Renal cortex interstitium (tissue), 15 donors: ENCODE measurements at places on chromosomes 5 and 9. TPM values are rescaled to one million over a fixed set of nuclear protein-coding genes. Genes with fewer than 3 reads are reported as not detected.

DNA sequence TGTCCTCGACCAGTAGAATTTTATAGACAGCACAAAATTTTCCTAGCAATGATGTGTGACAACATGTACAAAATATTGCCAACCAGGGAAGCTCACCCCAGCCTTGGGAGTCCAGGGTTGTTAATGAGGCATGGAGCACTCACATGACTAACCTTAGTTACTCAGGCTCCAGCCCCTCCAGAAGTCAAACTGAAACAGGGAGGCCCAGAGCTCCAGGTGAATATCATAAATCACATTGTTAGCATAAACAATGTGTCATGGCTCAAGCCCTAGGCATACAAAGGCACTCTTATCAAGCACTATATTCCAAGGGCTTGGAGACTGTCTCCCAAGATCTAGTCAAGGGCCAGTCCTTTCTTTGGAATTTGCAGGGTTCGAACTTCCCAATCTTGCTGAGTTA lies 44.4 kb downstream of the TNFAIP8 start:
- no peak for DNase-seq

DNA sequence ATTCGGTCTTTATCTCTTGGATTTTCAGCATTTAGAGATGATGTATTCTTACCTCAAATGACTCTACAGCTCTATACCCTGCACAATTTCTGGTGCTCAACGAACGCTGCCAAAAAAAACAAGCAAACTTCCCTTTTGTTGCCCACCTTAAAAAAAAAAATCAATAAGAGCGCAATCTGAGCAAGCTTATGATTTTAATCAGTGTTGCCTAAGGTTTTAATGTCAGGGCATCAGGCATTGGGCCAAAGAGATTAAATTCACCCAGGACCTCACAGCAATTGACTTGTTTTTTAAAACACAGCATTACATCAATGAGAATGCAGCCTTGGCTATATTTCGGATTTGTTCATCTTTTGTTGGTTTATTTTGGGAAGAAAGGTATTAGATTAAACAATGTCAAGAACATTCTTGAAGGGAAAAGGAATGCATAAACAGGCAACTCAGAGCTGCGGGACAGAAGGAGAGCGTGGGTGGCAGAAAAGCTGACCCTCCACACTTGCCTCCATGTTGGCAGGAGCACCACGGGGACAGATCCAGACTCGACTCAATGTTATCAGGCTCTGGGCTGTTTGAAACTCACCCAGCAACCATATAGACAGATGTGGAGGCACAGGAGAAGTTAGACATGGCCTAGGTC lies 127.5 kb upstream of the DAPK1 start:
- DNase-seq, result no peak

GRCh38 chr9:89144238-89144637 lies 34.4 kb downstream of the SHC3 start:
- DNase-seq, result no peak

GRCh38 chr9:34507966-34508365 lies 14.8 kb downstream of the ENHO start:
- DNase-seq, result no peak

GRCh38 chr5:4883360-4883759 lies 256.8 kb upstream of the ADAMTS16 start:
- peak; percentile 53 for DNase-seq

FUT7 gene
- polyA plus RNA-seq, result 0.15 TPM

NUTM2G gene
- 0.31 TPM for polyA plus RNA-seq

GRCh38 chr5:43193181-43193893 lies 1.3 kb downstream of the NIM1K start:
- no peak for DNase-seq

- DNase-seq, result no peak
Observed at GRCh38 chr9:128735373-128735772, 11.4 kb upstream of the ZDHHC12 start.

GPR150 gene
- polyA plus RNA-seq, result not detected

DNA sequence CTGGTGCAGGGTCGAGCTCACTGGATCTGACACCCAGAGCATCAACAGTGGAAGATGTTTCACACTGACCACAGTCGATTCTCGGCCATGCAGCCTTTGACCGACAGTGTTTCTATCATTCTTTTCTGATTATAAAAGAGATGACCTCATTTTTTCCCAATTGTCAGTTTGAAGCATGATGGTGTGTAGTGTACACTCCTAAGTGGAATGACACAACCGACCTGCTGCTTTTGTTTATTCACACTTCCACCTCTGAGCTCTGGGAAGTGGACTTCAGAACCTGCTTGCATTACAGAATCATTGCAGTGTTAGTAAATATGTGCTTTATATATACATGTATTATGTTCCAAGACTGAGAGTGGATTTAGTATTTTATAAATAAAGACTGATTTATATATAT lies 128.6 kb downstream of the IRX2 start:
- DNase-seq, result no peak

DNA sequence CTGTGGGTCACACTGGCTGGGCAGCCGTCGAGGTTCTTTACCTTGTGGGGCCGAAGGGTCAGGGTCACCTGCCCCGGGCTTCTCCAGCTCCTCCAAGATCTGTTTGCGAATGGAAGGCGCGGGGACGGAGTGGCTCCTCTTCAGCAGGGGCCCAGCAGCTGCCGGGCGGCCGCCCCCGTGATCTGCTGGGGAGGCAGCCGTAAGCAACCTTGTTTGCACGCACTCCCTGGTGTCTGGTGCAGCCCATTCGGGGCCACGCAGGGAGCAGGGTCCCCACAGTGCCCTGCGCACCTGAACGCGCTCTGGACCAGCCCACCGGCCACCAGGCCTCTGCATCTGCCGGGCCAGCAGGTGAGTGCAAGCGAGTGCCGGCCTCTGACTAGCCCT lies 34.9 kb downstream of the PNPLA7 start:
- DNase-seq, result no peak

TRIP13 gene
- polyA plus RNA-seq, result 11.0 TPM

GRCh38 chr5:12985142-12985541 lies 959.3 kb downstream of the DNAH5 start:
- DNase-seq, result no peak

DNA sequence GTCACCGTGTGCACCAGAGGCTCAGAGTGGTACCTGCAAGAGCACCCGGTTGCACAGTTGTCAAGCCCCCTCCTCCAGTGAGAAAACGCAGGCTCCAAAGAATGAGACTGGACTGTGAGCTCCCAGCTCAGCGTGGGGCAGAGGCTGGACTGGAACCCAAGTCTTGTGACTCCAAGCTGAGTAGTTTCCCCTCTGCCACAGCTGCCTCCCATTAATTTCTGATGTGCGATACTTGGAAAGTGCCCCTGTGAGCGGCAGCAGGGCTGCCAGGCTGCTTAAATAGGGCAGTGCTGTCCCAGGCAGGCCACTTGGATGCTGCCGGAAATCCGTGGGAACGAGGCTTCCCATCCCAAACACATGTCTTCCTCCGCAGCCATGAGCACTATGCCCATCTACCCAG lies 62.2 kb upstream of the ANGPTL2 start:
- DNase-seq, result no peak

DNA sequence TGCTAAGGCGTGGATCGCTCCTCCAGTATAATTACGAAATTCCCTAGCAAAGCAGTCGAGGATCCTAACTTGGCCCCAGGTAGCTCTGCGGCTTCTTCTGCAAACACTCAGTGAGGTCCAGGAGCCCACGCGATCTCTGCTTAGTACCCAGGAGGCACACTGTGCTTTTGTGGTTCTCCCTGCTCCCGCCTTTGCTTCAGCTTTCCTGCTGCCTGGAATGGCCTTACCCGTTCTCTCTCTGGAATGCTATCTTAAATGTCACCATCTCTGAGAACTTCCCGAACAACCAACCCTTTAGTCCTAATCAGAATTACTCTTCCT lies 639 bp downstream of the INVS start:
- DNase-seq, result peak; percentile 10

DNA sequence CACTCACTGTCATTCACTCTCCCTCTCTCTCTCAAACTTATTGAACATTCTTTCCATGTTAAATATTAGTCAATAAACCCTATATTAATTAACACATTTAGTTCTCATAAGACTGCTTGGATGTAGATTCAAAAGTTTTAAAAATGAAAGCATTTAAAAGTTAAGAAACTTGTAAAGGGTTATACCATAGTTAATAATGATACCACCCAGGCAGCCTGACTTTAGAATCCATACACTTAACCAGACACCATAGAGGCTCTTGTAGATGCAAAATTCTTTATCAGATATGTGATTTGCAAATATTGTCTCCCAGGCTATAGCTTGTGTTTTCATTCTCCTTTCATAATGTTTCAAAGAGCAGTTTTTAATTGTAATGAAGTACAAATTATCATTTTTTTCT lies 335.8 kb upstream of the ACTBL2 start:
- no peak for DNase-seq

GRCh38 chr5:138180183-138180782 lies 1.4 kb downstream of the KIF20A start:
- DNase-seq, result peak; percentile 44

DNA sequence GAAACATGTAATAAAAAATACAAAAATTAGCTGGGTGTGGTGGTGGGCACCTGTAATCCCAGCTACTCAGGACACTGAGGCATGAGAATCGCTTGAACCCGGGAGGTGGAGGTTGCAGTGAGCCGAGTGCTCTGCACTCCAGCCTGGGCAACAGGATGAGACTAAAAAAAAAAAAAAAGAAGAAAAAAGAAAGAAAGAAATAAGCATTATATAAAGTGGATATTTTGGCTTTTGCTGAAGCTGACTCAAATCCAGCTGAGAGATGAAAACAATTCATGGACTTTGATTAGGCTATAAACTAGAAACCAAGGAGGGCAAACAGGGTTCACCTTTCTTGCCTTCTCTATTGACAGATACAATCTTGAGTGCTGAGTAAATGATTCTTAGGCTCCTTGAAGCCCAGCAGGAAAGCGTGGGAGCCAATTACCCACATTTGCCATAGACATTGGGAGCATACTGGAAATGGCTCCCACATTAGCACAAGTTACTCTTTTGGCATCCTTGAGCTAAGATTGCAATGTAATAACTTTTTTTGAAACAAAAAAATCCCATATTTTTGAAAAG lies 2.4 kb upstream of the BTF3 start:
- no peak for DNase-seq

DNA sequence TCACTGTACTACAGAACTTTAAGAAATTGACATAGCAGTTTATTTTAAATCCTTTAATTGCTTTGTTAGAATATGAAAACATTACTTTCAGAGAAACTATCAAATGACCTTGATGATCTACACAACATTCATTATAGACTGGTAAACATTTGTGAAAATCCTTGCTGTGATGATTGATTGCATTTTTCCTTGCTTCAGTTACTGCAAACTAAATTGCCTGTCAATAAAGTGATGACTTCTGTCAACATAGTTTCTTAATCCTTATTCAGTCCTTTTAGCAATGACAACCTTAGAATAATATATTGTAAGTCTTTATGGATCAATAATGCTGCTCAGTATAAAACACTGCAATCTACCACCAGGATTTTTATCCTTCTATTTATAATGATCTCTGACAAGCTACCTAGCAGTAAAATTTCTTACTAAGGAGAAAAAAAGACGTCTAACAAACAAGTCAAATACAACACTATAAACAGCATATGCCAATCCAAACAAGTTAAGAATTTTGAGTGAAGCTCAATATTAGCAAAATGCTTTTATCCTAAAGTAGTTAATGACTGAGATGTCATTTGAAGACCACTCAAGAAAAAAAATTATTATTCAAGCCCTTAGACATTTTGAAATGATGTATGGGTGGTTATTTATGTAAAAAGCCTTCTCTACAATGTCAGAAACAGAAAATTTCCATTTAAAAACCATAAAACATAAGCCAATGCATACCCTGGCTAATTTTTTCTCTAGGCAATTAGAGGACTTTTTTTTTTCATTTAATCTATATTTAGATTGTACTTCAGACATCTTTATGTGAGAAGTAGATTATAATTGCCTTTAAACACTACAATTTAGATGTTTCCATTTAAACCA lies 105.5 kb downstream of the FBXL17 start:
- DNase-seq, result no peak

GRCh38 chr9:104831681-104832080 lies 67.8 kb downstream of the NIPSNAP3B start:
- DNase-seq, result no peak

DNA sequence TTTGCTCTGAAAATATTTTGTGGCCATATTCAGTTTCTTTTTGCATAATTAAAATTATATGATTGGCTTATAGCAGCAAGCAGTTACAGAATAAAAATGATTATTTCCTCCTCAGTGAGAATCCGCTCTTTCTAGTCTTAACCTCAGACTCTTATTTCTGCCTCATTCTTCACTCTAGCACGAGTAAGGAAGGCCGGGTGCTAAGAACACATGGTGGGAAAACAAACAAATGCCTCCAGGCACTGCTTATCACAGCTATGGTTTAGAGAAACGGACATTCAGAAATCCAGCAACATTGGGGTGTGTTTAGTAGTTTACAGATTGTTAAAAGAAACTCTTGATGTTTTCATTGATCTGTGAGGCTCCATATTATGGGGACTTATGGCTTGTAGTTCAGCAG lies 168.7 kb downstream of the KDM4C start:
- no peak for DNase-seq

DNA sequence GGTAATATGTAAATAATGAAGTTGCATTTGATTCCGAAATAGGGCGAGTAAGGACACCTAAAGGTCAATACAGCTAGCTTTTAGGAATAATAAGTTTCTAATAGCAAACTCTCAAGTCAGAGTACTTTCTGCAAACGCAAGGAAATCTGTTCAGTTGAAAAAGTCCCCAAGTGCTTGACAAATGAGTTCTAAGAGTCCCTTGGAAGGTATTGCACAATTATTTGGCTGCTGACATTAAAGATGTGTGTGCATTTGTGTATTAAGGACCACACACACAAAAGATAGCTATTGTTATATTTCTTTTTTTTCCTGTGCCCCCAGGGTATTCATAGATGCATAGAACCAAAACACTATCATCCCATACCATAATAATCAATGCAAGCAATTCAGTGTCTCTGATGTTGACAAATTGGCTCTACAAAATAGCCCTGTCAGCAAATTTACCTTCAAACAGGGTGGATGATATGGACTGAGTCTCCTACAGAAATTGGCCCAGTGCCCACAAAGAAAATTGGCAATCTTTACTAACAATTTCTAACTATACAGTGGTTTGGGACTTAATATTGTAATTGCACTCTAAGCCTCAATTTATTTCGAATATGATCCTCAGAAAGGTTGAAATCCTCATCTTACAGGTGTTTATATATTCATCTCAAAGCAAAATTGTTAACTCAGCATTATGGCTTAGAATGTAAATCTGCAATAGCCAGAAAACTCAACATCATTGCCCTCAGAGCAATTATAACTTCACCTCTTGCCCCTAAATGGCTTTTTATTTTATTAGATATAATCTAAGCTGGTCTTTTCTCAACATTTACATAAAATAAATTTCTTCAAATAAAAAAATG lies 827.2 kb downstream of the MAT2B start:
- DNase-seq, result no peak

DNA sequence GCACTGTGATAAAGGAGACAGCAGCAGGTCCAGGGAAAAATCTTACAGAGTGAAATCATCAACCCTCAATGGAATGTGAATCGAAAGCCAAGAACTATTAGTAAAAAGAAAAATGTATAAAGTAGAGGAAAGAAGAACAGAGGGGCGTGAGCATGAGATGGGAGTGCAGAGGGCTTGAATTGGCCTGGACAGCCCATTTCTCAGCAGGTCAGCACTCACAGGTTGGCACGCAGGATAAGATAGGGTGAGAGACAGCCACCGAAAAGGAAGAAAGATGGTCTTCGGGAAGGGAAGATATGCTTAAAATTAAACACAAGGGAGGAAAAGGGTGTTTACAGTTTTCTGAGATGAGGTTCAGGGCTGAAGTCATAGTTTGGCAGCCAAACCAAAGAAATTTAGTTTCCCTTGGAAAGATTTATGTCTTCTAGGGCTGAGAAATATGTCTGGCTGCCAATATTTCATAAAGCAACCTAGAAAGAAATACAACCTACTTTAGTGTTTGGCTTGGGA lies 524.7 kb downstream of the SPATA31D1 start:
- no peak for DNase-seq

TCERG1 gene
- polyA plus RNA-seq, result 154 TPM

GRCh38 chr5:93126634-93127033 lies 454.4 kb downstream of the NR2F1-AS1 start:
- DNase-seq, result no peak
